ENCODE measurements at places on chromosomes 3 and 15. TPM values are rescaled to one million over a fixed set of nuclear protein-coding genes. Genes with fewer than 3 reads are reported as not detected.

TTC21A gene
- total RNA-seq: not detected

ZNF860 gene
- 0.53 TPM for total RNA-seq

LRRC34 gene
- not detected for total RNA-seq

CACNA1D gene
- not detected for total RNA-seq

GOLGB1 gene
- total RNA-seq: 14.2 TPM

DAZL gene
- total RNA-seq: not detected

PROS1 gene
- 5.8 TPM for total RNA-seq

HEMK1 gene
- total RNA-seq: 9.3 TPM

SLC25A20 gene
- total RNA-seq: 32.6 TPM

TRIM42 gene
- not detected for total RNA-seq

CD200 gene
- not detected for total RNA-seq

NANOGP8 gene
- total RNA-seq: not detected

GABRR3 gene
- total RNA-seq: not detected

SOX14 gene
- not detected for total RNA-seq

PLA2G4D gene
- not detected for total RNA-seq

DAPK2 gene
- 0.34 TPM for total RNA-seq

DNASE1L3 gene
- not detected for total RNA-seq

TMEM207 gene
- not detected for total RNA-seq

MYRIP gene
- total RNA-seq: 0.11 TPM

LDHAL6B gene
- total RNA-seq: not detected

PAK6 gene
- 0.09 TPM for total RNA-seq

NR2E3 gene
- not detected for total RNA-seq

ROPN1 gene
- not detected for total RNA-seq

MORC1 gene
- total RNA-seq: not detected

CSPG5 gene
- total RNA-seq: not detected

SAMMSON gene
- not detected for total RNA-seq

KCNAB1 gene
- total RNA-seq: not detected

KIF7 gene
- 14.3 TPM for total RNA-seq

GABRA5 gene
- not detected for total RNA-seq

CHRNB4 gene
- total RNA-seq: not detected

C3orf85 gene
- total RNA-seq: not detected

ISLR gene
- not detected for total RNA-seq

TMEM115 gene
- 40.6 TPM for total RNA-seq

ADCY5 gene
- 0.16 TPM for total RNA-seq

ZBED2 gene
- total RNA-seq: not detected

TGM5 gene
- 0.24 TPM for total RNA-seq

Data from SJSA1 (cell line).